Activated naive CD8-positive, alpha-beta T cell treated with anti-CD3 and anti-CD28 coated beads for 36 hours (primary cell): ENCODE measurements at places on chromosomes 2 and 18. TPM values are rescaled to one million over a fixed set of nuclear protein-coding genes. Genes with fewer than 3 reads are reported as not detected.

IL36G gene
- not detected for total RNA-seq

DTNA gene
- 0.58 TPM for total RNA-seq

CTAGE1 gene
- total RNA-seq: not detected

ACTR1B gene
- 89.6 TPM for total RNA-seq

SNED1 gene
- 1.0 TPM for total RNA-seq

- H3K36me3 ChIP-seq: peaks cover 3% of the 10 kb centered on the region
- no peak overlapping the region for H3K27ac ChIP-seq
- H3K4me3 ChIP-seq: no peak overlapping the region
- H3K4me1 ChIP-seq: peaks cover 50% of the 10 kb centered on the region
Measured at GRCh38 chr2:64328756-64329155, 125.2 kb upstream of the LGALSL start.

DNA sequence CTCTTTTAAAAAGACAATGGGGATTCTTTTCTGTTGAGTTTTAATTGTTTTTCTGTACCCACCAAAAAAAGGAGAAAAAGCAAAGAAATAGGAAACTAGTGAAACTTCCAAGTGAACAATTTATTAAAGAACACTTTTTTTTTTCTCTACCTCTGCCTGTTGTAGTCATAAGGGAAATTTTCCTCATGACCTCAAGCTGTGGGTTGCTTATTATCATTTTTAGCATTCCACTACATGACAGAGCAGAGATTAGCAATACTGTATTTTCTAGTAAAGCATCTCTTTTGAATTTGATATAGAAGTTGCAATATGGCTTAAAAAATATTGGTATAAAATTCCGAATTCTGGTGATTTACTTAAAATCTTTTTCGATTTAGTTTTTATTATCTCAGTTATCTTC lies 87.9 kb upstream of the LRRTM1 start:
- H3K36me3 ChIP-seq: no peaks in the 10 kb centered on the region
- no peak for DNase-seq
- H3K4me3 ChIP-seq: no peak overlapping the region
